Stimulated activated CD4-positive, alpha-beta T cell treated with anti-CD3 and anti-CD28 coated beads, Interleukin-4, amount 100 ng/mL, for 1 hour (primary cell): ENCODE measurements at places on chromosomes 1 and 21.

DNA sequence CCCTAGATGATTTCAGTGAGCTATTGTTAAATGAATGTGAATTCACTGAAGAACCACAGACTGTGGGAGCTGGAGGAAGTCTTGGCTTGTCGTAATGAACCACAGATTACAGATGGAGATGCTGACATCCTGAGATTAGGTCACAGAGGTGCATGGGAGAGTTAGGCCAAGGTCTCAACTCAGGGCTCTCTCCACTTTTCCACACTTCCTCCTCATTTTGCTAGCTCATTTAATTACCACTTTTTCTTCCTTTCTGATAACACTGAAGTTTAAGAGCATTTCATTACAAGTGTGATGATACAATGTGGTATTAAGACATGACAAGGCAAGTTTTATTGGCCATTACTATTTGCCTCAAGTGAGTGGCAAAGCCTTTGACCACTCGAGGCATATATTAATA is 30.8 kb downstream of the ST6GALNAC3 start:
- no peak for DNase-seq

DNA sequence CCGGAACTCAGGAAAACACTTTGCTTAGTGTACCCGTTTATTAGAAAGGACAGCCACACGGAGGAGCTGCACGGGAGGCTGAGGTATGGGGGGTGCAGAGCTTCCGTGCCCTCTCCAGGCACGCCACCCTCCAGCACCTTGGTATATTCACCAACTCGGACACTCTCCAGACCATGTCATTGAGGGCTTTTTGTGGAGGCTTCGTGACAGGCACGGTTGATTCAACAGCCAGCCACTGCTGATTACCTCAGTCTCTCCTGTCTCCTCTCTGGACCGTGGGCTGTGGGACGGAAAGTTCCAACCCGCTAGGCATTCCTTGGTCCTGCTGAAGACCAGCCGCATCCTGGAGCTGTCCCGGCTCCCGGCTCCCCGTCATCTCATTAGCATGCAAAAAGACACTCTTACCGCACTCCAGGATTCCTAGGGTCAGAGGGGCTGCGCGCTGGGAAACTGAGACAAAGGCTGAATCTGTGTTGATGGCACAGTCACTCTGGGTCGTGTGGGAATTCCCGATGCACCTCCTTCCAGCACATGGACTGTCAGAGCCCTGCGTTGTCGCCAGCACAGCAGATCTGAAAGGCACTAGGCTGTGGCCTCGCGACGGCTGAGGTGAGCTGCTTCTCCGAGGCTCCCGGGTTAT is 65.6 kb downstream of the PRKCZ start:
- DNase-seq = no peak

DNA sequence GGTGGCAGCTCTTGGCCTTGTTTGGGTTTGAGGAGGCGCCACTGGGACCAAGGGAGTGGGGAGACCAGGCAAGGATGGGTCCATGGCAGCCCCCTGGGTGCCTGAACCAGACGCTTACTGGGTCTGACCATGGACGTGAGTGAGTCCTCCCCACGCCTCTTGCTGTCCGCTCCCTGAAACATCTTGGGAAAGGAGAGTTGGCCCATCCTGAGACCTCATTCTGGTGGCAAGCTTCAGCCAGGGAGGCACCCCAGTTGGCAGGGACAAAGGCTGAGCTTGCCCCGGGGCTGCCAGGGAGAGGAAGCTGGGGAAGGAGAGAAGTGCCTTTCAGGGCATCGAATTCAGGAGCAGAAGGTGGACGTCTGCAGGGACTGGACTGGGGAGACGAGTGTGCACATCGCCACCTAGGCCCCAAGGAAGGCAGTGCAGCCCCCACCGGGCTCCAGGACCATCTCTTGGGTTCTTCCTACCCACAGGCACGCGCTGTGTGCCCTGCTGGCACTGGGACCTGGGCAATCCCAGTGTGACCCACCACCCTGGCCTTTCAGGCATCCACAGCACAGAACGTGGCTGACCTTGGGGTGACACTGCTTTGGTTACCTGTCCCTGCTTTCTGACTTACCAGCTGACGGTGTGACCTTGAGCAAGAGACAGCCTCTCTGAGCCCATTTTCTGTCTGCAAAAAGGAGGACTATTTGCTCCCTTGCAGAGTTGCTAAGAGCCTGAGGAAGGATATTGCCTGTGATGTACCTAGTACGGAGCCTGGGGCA is 132.9 kb upstream of the WNT4 start:
- DNase-seq = peak; percentile 47

DNA sequence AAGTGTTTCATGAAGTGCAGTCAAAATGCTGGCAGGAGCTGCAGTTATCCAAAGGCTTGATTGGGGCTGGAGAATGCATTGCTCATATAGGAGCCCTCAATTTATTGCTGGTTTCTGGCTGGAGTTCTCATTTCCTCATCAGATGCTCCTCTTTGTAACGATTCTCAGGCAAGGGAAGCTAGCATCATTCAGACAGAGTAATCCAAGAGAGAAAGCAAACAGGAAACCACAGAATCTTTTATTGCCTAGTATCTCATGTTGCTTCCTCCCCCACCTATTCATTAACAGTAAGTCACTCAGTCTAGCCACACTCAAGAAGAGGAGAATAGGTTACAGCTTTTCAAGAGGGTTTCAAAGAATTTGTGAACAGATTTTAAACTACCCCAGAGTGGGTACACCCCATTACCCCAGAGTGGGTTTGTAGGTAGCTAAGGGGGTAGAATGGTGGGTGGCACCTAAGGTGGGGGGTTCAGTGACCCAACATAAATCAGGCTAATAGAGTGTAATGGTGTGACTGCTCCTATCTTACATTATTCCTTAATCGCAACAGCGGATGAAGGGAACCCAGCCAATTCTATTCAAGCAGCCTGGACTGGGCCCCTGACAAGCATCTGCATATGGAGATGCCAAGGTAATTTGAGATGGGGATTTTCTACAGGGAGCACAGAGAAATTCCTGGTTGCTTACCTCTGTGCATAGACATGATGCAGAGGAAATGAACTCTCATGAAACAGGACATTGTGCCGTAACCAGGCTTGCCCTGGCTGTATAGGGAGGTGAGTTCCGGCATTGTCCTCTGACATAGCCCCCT is 67.1 kb downstream of the KCNJ15 start:
- no peak for DNase-seq

- DNase-seq = no peak
These were observed 155.5 kb downstream of the CLIC6 start for GRCh38 chr21:34824314-34824713.

- no peak for DNase-seq
These were observed 177.2 kb downstream of the SMYD3 start for GRCh38 chr1:246329900-246330299.

DNA sequence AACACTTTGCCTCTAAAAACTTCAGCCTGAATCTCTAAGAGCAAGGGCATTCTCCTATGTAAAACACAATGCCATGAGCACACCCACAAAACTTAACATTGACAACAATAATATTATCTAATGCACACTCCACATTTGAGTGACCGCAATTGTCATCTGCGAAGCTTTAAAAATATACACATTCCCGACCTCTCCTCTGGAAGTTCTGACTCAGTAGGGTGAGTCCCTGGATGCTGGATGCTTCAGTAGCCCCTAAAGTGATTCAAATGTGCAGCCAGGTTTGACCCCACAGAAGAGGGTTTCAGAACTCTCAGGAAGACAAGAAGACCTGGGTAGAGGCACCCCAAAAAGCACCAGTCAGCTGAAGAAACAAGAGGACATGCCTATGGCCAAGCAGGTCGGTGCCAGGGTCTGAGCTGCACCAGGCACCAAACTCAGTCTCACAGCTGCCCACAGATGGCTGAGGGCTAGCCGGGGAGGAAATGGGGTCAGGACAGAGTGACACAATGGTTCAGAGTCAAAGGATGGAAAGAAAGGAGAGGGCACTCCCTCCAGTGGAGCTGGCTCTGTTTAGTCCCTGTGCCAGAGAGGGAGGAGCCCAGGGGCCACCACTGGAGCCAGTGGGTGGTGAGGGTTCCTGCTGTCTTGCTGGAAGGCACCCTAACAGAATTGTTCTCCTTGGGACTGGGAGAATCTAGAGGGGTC is 17.4 kb downstream of the PIK3C2B start:
- DNase-seq = no peak
